CD4-positive, alpha-beta T cell treated with Interleukin-10 for 1 hour (primary cell): ENCODE measurements at places on chromosomes 2 and 18.

- DNase-seq, result no peak
Observed at GRCh38 chr18:2559249-2559648, 12.1 kb downstream of the METTL4 start.

DNA sequence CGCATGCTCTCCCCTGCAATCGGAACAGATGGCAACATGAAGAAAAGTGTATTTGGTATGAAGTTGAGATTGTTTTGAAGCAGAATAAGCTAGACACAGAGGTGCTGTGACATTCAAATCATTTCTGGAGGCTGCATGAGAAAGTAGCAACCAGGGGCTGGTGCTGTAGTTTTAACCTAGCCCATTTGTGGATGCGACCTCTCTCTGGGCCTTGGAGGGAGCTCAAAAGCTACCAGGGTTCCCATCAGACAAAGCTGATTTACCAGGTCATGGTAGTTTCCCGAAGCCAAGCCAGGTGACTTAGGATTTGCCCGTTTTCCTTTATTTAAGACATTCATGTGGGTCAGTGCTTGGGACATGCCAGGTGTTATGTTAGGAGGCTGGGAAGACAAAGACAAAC is 77.5 kb downstream of the CIB4 start:
- no peak for DNase-seq

GRCh38 chr2:86825036-86825692 is 34.5 kb upstream of the CD8A start:
- DNase-seq, result no peak

- no peak for DNase-seq
Observed at GRCh38 chr2:66435549-66435875, 587 bp downstream of the MEIS1 start.

GRCh38 chr2:126639276-126639675 is 16.7 kb upstream of the GYPC start:
- no peak for DNase-seq

DNA sequence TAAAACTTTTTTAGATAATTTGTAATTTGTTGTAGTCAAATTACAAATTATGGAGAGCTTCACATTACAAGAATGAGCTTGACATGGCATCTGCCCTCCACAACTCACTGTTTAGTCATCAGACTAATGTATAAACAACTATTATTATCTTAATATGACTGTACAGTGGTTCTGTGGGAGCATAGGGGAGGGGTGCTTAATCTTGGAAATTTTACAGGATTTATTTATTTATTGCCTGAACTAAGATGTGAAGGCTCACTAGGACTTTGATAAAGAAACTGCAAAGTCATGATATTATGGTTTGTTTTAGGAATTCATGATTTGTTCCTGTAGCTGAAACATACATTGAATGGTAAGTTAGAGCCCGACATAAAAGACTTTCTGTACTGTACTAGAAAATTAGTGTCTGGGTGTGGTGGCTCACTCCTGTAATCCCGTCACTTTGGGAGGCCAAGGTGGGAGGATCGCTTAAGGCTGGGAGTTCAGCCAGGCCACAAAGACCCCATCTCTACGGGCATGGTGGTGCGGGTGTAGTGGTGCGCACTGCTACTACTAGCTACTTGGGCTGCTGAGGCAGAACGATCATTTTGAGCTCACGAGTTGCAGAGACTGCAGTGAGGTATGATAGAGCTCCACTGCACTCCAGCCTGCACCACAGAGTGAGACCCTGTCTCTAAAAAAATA is 2.1 kb downstream of the MARCHF7 start:
- no peak for DNase-seq

DNA sequence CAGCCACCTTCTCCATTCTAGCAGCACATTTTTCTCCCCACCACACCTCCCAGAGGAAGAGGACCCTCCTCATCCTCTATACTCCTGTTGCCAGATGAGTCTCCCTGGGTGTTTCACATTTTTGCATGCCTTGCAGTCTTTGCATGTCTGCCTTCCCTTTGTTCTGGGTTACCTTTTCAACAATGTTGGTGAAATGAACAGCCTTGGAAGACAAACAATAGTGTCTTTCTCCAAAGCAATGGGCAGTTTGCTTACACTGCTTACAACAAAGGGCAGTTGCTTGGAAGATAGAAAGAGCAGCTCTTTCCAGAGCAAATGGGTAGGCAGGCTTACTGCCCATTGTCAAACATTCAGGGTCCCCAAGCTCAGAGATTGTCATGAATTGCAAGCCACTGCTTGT is 14.5 kb upstream of the SEH1L start:
- no peak for DNase-seq

- DNase-seq, result no peak
Observed at GRCh38 chr2:23611839-23612238, 226.9 kb downstream of the KLHL29 start.

DNA sequence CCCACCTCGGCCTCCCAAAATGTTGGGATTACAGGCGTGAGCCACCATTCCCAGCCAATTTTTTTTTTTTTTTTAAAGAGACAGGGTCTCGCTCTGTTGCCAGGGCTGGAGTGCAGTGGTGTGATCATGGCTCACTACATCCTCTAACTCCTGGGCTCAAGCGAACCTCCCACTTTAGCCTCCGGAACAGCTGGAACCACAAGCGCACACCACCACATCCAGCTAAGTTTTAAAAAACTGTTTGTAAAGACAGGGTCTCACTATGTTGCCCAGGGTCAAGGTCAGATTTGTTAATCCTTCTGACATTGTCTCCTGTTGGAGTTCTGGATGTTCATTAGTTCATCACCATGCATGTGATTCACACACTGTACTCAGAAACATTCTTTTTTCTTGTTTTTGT is 149.9 kb downstream of the TGIF1 start:
- DNase-seq, result no peak

DNA sequence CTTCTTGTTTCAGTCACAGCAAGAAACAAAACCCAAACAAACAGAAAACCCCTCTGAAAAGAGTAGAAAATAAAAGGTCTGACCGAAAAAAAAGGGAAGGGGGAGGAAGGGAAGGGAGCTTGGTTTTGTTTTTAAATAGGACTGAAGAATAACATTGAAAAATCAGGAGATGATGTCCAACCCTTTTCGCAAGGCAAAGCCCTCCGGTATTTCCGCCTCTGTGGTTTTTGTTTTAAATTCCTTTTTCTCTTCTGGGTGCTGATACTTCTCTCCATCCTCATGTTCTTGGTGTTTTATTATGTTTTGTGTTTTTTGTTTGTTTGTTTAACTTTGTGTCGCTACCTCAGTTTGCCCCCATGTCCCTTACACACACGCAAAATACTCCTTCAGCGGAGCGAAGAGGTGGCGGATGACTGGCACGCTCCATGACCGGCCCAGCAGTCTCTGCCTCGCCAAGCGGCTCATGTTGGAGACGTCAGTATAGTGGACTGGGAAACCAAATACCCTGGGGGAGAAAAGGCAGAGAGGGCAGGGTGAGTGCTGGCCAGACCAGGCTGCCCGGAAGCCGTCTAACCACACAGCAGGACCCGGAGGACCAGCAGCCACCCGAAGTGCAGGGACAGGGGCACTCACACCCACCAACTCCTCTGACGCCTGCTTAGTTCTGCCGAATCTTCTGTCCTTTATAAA is 65.7 kb upstream of the POMC start:
- no peak for DNase-seq

GRCh38 chr2:102895376-102895775 is 133.5 kb downstream of the TMEM182 start:
- no peak for DNase-seq

DNA sequence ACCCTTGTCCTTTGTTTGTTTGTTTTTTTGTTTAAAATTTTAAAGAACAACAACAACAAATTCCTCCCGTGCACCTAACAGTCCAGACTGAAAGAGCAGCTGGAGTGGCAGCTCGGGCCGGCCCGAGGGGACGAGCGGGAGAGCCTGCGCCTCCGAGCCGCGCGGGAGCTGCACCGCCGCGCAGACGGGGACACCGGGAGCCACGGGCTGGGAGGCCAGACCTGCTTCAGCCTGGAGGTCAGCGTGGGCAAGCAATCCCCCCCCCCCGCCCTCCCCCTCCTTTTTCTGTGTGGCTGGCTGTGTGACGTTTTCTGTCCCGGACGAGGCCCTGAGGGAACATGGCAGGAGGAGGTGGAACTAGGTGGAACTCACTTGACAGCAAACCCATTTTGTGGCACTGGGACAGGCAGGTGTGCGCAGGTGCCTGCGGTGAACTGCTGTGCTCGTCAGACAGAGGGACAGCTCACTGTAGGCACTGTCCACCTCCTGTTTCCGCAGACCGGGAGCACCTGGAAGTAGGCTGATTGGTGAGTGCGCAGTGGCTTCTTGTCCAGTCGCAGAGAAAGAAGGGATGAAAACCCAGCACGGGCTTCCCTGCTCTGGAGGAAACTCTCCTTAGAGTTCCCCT is 80.6 kb downstream of the MTCL1 start:
- no peak for DNase-seq

- no peak for DNase-seq
Observed at GRCh38 chr2:145807554-145807953, 1287.6 kb upstream of the ZEB2 start.

DNA sequence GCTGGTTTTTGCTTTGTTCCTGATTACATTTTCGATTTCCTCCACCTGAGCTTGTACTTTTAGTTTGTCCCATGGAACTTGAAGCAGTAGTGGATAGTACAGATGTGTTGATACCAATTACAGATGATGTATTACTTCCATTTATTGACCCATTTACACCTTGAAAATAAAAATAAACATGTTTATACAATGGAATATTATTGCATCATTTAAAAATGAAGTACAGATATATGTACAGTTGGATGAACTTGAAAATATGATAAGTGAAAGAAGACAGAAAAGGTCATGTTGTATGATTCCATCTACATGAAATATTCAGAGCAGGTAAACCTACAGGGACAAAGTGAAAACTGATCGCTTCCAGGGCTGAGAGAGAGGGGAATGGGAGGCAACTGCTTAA is 160.3 kb upstream of the WDSUB1 start:
- no peak for DNase-seq

- DNase-seq, result peak; percentile 6
Observed at GRCh38 chr2:12167525-12168317, 421.3 kb downstream of the LPIN1 start.

GRCh38 chr2:46439582-46439981 is 39.8 kb upstream of the TMEM247 start:
- peak; percentile 61 for DNase-seq

- DNase-seq, result no peak
Observed at GRCh38 chr2:232473467-232473890, 14.2 kb downstream of the ECEL1 start.

GRCh38 chr2:10897956-10898355 is 13.8 kb upstream of the KCNF1 start:
- DNase-seq, result no peak

DNA sequence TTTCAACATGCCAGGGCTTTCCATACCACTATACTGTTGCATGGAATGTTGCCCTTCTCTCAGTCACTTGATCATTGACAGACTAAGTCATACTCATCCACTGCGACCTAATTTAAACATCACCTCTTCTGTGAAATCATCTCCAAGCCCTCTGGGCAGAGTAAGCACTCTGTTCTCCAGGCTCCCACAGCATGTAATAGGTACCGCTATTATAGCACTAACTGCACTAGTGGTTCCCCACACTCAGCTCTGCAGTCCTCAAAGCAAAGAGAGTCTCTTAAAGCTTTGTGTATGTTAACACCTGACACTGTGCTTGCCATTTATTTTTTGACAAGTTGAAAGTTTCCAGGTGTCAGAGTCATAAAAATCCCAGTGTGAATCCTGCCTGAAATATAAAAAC is 947.2 kb downstream of the ERBB4 start:
- DNase-seq, result no peak

DNA sequence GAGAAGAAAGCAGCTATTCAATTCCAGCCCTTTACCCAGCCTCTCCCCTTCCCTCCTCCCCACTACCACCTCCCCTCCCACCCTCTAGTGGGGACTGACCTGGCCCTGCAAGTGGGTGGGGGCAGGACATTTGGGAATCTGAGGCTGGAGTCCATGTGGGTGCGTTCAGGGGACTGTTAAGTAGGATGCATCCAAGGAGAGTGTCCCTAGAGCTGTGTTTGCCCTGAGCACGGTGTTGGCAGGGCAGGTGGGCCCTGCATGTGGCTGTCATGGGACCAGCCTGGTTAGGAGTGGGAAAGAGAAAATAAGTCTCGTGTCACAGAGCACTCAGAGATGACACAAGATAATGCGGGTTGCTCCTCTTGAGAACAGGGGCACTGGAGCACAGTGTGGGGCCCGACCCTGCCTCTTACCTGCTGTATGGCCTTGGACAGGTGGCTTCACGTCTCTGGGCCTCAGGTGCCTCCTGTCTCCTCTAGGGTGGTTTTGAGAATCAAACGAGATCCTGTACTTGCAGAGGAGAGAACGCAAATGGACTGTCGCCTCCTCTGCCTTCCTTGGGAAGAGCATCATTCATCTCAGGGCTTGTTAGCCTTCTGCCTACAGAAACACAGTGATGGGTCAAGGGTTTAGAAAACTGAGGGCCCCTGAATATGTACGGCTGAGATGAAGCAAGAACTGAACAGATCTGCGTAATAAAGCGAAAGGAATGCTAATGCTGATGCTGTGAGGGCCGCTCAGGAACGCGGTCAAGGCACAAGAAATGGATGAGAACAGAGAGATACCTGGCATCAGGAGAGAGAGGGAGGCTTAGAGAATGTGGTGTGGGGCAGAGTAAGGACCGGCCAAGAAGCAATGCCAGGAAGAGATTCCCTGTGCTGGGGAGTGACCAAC is 187.7 kb upstream of the HAAO start:
- DNase-seq, result no peak

DNA sequence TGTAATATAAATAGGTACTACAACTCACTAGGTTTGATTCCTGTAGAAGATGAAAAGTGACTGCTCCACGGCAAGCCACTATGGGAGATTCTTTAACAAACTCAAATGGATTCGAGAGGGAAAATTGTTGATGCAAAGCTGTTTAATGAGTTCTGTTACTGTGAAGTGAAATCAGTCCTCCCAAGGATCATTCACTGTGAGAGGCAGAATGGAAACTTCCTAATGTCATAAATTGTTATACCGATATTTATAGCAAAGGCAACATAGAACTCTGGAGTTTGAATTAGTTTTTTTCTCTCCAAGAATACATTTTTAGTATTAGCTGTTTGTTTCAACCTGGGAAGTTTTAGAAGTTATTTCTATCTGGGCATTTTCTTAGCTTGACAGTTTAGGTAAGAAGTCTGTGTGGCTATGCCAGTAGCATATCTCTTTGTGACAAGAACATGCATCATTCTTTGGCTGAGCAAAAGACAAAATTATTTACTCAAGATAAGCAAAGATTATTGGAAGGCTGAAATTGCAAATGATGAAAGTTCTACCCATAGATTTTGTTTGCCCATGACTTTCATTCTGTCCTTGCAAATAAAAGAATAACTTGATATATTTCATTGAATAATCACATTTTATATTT is 979.7 kb downstream of the DPP10 start:
- DNase-seq, result no peak

GRCh38 chr2:37573451-37574388 is 97.7 kb downstream of the CDC42EP3 start:
- DNase-seq, result no peak

- no peak for DNase-seq
Observed at GRCh38 chr2:60409531-60409871, 144.0 kb downstream of the BCL11A start.
